ENCODE measurements at places on chromosomes 7 and 10.

DNA sequence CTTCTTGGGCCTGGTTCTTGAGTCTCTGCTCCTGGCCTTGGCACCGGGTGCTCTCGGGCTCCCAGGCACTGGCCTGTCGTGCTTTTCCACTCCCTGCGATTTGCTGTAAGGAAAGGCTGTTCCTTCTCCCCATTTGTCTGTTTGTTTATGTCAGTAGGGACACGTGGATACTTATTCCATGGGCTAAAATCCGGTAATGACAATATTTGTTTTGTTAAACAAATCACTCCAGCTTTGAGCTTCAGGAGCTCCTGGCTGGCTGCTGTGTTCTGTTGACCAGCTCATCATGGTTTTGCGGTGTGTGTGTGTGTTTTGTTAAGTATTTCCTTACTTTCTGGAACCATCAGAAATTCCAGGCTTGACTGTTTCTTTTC lies 17.5 kb upstream of the JAKMIP3 start:
- DNase-seq, result no peak

DNA sequence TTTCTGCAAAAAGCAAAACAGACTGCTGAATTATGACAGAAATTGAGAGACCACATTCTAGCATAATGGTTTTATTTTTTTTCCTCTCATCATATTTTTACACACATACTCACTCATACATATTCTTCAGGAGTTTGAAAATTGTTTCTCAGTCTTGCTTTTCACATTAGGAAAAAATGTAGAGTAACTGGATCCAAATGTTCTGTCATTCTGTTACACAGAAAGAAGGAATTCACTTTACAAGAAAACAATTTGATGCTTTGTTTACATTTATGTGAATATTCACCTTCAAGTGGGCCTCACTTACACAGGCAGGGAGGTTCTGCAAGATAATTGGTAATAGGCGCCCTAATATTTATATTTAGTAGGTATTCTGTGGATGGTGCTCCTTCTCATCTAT lies 82.0 kb downstream of the ARL4A start:
- DNase-seq, result no peak

- DNase-seq, result no peak
These were observed 179.8 kb upstream of the PFKP start for GRCh38 chr10:2887391-2888070.

DNA sequence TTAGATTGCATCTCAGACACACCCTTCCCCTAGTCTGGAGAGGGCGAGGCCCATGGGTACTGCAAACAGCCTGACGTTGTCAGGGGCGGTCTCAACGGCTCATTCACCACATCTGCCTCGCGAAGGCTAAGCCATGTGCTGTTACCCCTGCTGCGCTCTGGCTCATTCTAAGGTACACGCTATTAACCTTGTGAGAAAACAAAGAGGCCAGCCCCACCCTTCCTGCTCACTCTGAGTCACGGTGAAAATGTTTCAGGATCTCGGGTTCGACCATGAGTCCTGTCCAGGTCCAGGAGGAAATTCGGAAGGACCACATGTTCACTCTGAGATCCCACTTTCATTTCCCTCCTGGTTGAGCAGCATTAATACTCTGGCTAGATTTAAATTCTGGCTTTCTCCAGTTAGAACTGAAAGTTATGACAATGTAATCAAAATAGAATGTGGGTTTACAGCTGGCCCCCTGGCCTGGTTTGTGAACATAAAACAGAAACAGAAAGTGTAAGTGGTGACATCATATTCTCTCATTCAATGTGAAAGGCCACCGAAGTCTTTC lies 55.2 kb downstream of the EGFR start:
- peak; percentile 28 for DNase-seq

DNA sequence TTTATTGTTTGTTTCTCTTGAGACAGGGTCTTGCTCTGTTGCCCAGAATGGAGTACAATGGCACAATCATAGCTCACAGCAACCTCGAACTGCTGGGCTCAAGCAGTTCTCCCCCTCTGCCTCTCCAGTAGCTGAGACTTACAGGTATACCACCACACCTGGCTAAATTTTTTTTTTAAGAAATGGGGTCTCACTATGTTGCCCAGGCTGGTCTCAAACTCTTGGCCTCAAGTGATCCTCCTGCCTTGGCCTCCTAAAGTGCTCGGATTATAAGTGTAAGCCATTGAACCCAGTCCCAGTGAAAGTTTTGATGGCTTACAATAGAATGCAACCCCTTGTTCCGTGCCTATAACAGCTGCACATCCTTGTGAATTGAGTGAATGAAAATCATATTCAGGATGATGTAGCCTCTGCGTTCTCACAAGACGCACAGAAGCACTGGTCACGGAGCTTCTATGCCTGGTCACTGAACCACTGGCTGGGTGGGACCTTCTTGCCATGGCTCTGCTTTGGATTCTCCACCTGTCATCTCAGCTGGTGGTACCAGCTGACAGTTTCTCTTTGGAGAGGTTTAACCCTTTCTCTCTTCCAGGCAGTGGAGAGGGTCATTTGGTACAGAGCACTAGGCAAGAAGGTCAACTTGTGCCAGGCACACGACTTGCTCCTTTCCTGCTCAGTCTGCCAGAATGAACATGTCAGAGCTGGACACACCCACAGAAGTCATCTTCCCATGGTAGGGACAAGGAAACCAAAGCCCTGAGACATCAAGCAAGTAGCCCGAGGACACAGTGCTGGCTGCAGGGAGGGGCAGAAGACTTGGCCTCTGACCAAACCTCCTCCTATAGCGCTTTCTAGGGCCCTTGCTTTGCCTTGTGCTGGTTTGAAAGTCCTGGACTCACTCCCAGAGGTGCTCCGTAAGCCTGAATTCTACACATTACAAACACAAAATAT lies 89.6 kb downstream of the ATXN7L1 start:
- no peak for DNase-seq

DNA sequence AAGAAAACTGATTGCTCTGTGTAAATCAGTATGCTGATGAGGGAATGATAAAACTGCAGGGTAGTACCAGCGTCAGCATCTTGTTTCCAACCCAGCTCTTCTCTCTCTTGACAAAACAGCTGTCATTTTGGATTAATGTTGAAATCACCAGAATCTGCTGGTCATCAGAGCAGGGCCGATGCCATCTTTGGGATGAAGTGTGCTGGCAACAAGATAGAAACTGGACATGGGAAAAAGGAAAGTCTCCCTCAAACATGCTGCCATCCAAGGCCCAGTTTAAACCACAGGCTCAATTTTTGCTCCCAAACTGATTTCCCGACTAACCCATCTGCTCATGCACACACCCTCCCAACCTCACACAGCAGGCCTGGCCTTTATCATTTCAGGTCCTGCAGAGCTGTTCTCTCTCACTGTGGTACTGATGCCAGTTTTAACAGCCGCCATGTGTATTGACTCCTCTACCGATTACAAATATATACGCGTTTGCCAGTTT lies 285.2 kb downstream of the AUTS2 start:
- no peak for DNase-seq
